NCI-H2107 (cell line): ENCODE measurements at places on chromosomes 7 and 10.

DNA sequence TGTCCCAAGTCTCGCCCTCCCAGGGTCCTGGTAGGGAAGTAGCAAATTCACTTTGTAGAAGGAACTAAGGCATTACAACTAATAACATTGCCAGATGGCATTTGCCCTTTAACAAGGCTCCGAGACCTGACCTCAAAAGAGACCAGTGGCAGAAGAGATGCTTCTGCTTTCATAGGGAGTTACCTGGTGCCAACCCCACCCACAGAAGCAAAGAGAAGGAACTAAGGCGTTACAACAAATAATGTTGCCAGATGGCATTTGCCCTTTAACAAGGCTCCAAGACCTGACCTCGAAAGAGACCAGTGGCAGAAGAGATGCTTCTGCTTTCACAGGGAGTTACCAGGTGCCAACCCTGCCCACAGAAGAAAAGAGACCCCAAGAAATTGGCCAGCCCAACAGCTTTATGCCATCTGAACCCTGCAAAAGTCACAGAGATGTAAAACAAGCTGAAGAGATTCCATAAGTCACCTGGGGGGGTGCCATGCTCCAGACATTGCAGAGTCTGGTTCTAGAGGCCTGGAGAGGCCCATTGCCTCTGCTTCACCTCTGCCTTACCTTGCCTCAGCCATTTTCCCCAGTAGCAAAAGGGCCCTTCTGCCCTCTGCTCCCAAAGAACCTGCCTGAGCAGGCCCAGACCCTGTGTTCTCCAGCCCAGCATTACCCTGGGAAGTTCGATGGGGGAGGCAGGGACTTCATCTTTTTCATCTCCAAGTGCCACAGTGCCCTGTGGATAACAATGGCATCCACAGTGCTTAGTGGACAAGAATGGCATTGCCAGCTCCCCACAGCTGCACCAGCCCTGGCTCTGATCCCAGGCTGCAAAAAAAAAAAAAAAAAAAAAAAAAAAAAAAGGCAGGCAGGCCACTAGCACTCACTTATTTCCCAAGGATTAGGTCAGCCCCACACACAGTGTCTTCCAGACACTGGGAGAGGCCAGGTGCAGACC is 179.5 kb upstream of the PLXNA4 start:
- DNase-seq, result no peak

- no peak for DNase-seq
Observed at GRCh38 chr10:59018977-59019376, 157.5 kb upstream of the PHYHIPL start.

- DNase-seq, result no peak
Observed at GRCh38 chr7:53609185-53609584, 573.8 kb downstream of the POM121L12 start.

- no peak for DNase-seq
Observed at GRCh38 chr7:117800406-117800805, 72.8 kb downstream of the CTTNBP2 start.

GRCh38 chr7:110564246-110564645 is 526.7 kb upstream of the LRRN3 start:
- DNase-seq, result no peak

DNA sequence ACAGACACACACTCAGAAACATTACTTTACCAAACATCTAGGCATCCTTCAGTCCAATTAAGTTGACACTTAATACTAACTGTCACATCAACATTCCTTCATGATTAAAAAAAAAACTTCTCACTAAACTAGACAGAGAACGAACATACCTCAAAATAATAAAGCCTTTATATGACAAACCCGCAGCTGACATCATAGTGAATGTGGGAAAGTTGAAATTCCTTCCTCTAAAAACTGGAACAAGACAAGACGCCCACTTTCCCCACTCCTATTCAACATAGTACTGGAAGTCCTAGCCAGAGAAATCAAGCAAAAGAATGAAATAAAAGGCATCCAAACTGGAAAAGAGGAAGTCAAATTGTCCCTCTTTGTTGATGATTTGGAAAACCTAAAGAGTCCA is 96.9 kb upstream of the PPP1R9A start:
- DNase-seq, result no peak

DNA sequence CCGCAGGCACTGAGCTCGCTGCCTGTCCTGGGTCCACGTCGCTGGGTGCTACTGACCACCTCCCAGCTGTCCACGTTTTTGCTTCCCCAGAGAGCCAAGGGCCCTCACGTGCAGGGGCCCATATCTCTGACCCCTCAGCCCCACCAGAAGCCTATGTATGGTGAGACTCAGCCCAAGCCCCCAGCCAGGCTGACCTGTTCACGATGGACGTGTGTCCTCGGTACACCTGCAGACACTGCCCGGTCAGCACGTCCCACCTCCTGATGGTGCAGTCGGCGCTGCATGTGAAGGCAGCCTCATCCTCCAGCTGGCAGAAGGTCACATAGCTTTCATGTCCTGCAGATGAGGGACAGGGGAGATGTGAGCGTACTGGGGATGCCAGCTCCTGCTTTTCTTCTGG is 9.9 kb downstream of the WDR86 start:
- DNase-seq, result no peak

DNA sequence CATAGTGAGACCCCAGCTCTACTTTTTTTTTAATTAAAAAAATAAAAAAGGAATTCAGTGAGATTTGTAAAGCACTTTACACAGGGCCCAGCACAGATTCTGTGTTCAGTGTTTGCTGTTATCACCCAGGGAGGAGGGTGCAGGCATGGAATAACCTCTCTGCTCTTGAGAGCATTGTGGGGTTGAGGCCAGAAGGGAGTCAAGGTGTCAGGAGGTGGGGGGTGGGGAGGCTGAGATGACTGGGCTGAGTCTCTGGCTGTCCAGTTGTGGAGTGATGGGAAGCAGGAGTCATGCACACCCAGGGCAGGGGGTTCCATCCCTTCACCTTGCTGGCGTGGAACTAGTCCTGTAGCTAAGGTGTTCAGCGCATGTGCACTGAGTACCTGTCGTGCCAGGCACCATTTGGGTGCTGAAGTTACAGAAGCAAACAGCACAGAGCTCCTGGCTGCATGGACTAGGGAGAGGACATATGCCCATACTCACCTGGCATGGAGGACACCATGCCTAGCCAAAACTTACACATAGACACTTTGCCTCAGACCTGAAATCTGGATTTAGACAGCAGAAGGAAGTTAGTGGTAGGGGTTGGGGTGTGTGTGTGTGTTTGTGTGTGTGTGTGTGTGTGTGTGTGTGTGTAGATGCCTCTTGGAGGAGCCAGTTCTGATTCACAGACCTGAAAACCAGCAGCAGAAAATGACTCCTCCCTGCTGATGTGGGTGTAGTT is 69.2 kb upstream of the LRRC4 start:
- DNase-seq, result no peak

DNA sequence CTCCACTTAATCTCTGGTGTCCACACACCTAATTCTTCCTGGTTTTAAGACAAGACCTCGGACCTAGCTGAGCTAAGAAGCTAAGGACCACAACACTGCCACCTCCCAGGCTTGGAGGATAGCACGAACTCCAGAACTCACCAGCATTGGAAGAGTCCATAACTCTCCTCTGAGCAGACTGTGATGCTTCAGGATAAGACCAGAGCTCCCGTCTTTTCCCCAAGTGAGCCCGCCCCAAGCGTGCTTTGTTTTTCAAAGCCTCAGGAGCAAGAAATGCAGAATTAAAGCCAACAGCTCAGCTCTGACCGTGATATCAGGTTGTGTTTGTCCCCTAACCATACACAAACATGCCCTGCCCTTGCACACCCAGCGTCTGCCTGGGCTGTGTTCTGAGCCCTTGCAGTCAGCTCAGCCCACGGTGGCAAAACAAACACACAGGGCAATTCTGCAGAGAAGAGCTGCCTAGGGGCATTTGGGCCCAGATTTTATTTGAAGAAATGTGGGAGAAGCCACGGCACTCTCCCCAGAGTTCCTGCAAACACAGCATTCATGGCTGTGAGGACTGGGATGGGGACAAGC is 145.4 kb downstream of the WDR11 start:
- DNase-seq, result no peak

DNA sequence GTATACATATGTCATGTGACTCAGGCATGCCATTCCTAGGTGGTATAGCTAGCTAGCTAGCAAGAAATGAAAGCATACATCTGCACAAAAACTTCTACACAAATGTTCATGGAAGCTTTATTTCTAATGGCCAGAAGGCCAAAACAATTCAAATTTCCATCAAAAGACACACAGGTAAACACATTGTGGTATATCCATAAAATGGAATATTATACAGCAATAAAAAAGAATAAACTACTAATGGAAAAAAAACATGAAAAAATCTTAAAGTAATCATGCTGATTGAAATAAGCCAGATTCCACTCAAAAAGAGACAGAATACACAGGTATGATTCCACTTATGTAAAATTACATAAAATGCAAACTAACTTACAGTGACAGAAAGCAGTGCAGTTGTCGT is 154.3 kb downstream of the MACC1 start:
- DNase-seq, result no peak

GRCh38 chr7:5693529-5693928 is 87.9 kb downstream of the RNF216 start:
- no peak for DNase-seq

GRCh38 chr7:120402079-120402767 is 129.2 kb downstream of the KCND2 start:
- no peak for DNase-seq

- no peak for DNase-seq
Observed at GRCh38 chr10:87733081-87733480, 73.4 kb downstream of the PAPSS2 start.

DNA sequence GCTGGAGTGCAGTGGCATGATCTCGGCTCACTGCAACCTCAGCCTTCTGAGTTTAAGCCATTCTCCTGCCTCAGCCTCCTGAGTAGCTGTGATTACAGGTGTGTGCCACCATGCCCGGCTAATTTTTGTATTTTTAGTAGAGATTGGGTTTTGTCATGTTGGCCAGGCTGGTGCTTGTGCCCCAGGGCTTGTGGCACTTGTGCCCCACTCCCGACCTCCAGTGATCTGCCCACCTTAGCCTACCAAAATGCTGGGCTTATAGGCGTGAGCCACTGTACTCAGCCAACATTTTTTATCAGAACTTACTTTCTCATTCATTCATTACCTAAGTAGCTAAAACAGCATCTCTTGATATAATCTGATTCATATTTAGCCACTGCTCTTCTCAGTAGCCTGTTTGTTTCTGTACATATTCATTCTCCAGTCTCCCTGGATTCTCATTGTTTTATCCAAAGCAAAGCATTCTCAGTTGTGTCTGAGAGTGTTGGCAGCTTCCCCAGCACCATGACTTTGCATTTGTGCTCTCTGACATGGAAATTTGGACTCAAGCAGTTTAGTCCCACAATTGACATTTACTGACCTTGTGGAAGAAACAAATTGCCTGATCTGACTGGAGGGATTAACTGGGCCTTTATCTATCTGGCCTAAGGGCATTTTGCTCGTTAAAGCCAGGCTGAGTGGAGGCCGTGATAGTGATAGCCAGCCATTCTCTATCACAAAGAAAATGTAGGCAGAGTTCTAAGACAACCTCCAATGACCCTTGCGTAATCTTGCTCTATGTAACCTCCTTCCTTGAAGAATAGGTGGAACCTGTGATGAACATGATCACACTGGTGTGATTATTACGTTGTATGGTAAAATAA is 44.9 kb downstream of the AKR1B15 start:
- DNase-seq, result no peak

GRCh38 chr7:26861050-26861449 is 3.3 kb downstream of the SKAP2 start:
- no peak for DNase-seq

- no peak for DNase-seq
Observed at GRCh38 chr7:1360521-1360971, 98.7 kb downstream of the MICALL2 start.

- no peak for DNase-seq
Observed at GRCh38 chr7:99003419-99003818, 125.1 kb downstream of the TRRAP start.

GRCh38 chr10:124197371-124198124 is 104.2 kb upstream of the CHST15 start:
- no peak for DNase-seq

GRCh38 chr7:55081472-55082227 is 62.8 kb downstream of the EGFR start:
- DNase-seq, result no peak

DNA sequence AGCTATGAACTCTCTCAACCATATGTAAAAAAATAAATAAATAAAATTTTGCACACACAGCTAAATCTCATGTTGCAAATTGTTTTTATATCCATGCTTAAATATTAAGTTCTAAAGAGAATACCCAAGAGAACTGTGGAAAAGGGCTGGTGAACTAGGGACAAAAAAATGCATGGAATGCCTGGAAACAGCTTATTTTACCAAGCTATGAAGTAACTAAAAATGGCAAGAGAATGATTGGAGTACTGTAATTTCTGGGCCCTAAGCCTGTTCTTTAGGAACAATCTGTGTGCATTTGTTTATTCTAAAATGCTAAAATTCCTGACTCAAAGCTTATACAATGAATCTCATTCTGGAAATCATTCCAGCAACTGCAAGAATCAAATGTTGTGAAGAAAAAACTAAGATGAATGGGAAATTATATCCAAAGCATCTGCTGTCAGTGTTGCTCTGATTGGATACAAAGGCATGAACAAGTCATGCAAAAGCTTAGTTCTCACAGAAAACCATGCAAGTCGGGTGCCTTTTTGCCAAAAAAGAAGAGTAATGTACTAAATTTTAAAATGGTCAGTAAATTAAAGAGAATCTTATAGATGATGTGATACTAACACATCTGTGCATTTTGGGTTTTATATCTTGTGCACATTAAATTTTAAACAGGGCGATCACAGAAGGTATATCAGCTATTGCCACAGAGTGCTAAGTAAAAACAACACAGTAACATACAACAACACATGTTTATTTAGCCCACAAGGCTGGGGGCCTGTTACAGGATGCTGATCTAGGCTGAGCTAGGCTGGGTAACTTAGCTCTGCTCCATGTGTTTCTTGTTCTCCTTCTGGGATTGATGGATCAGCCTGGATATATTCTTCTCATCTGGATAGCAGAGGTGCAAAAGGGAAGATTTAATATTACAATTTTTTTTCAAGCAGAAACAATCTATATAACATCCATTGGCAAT is 453.5 kb upstream of the SEMA3A start:
- DNase-seq, result no peak

DNA sequence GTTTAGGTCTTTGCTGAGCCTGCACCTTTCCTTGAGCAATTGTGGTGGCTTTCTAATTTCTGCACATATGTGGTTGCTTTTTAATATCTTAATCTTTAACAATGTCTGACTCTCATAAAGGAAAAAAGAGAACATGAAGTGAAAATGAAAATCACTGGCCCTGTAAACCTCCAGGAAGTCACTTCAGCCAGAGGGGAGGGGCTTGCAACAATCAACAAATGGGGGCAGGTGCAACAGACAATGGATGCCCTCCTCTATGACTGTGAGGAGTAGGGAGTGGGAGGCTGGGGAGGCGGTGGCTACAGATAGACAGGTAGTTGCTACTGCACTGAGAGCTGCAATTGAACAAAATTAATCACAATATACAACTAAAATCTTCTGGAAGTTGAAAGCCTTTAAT is 1377.4 kb downstream of the XPNPEP1 start:
- no peak for DNase-seq

GRCh38 chr7:110051372-110051771 is 1039.6 kb upstream of the LRRN3 start:
- no peak for DNase-seq

- DNase-seq, result no peak
Observed at GRCh38 chr10:12984165-12984747, 17.3 kb downstream of the CCDC3 start.

- DNase-seq, result no peak
Observed at GRCh38 chr7:140605337-140605736, 35.3 kb downstream of the DENND2A start.
